MM.1S (cell line): ENCODE measurements at places on chromosomes 7 and 10.
A peak's percentile ranks its signal among the peaks of the same experiment; 100 is the strongest.

- H3K36me3 ChIP-seq: no peaks in the 10 kb centered on the region
- no peak overlapping the region for H3K27ac ChIP-seq
- H3K4me1 ChIP-seq: no peaks in the 10 kb centered on the region
- H3K4me3 ChIP-seq: no peak overlapping the region
- no peak for DNase-seq
These were observed 4.9 kb downstream of the DYNC1I1 start for GRCh38 chr7:95777269-95777668.

GRCh38 chr7:154914996-154915380 is 87.9 kb downstream of the PAXIP1 start:
- no peak for DNase-seq
- no peak overlapping the region for H3K4me3 ChIP-seq
- no peaks in the 10 kb centered on the region for H3K36me3 ChIP-seq
- H3K4me1 ChIP-seq: no peaks in the 10 kb centered on the region
- H3K27me3 ChIP-seq: peaks cover 36% of the 10 kb centered on the region

- H3K36me3 ChIP-seq: no peaks in the 10 kb centered on the region
- H3K27me3 ChIP-seq: no peaks in the 10 kb centered on the region
- H3K27ac ChIP-seq: no peak overlapping the region
- no peaks in the 10 kb centered on the region for H3K4me1 ChIP-seq
- no peak overlapping the region for H3K4me3 ChIP-seq
These were observed 10.6 kb upstream of the ARID5B start for GRCh38 chr10:61890881-61891409.

GRCh38 chr10:16929069-16929468 is 111.8 kb upstream of the RSU1 start:
- no peaks in the 10 kb centered on the region for H3K36me3 ChIP-seq
- no peak for DNase-seq
- H3K4me1 ChIP-seq: no peaks in the 10 kb centered on the region
- no peak overlapping the region for H3K4me3 ChIP-seq
- no peak overlapping the region for H3K27ac ChIP-seq
- no peaks in the 10 kb centered on the region for H3K27me3 ChIP-seq

GRCh38 chr7:140625908-140626868 is 14.4 kb downstream of the DENND2A start:
- H3K4me1 ChIP-seq: 0 out of 2 replicates have a peak, but pooled peaks cover 5% of the 10 kb centered on the region
- peaks cover 6% of the 10 kb centered on the region; the same call in 1 of the 2 replicates for H3K27me3 ChIP-seq
- no peak for DNase-seq
- no peak overlapping the region for H3K27ac ChIP-seq

GRCh38 chr10:78266741-78267469 is 233.2 kb downstream of the RPS24 start:
- no peaks in the 10 kb centered on the region for H3K36me3 ChIP-seq
- H3K4me1 ChIP-seq: no peaks in the 10 kb centered on the region
- no peak for DNase-seq
- no peak overlapping the region for H3K4me3 ChIP-seq
- H3K27me3 ChIP-seq: no peaks in the 10 kb centered on the region

DNA sequence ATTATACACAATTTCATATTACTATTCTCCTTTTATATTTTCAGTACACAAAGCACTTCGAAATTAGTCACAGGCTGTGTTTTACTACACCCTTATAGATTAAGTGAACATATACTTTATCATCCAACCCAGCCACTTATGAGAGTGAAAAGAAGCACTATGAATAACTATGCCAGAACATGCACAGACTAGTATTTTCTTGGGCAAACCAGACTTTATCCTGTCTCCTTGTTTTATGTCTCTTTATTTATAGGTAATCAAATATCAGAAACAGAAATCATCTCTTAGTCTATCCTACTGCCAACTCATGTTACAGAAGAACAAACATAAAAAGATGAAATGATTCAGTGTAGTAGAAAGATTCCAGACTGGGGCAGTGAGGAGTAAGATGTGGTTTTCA is 171.8 kb downstream of the GRM3 start:
- H3K27me3 ChIP-seq: no peaks in the 10 kb centered on the region
- no peak overlapping the region for H3K4me3 ChIP-seq
- DNase-seq: no peak
- no peaks in the 10 kb centered on the region for H3K4me1 ChIP-seq
- no peaks in the 10 kb centered on the region for H3K36me3 ChIP-seq

DNA sequence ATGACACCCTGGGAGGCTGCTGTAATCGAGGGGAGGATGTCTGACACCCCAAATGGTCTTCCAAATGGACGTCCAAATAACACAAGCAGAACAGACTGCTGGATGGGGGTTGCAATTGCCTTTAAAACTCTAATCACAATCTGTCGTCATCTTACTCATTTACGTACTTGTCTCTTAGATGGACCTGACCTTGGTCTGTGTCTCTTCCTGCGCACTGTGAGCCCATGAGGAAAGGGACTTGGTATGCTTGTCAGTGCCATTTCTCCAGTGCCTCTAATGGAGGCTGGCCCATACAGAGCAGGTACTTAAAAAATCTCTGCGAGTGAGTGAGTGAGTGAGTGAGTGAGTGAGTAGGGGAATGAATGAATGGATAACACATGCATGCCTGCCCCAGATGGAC is 93.3 kb downstream of the DLG5 start:
- peaks cover 10% of the 10 kb centered on the region for H3K4me1 ChIP-seq
- H3K27me3 ChIP-seq: no peaks in the 10 kb centered on the region

DNA sequence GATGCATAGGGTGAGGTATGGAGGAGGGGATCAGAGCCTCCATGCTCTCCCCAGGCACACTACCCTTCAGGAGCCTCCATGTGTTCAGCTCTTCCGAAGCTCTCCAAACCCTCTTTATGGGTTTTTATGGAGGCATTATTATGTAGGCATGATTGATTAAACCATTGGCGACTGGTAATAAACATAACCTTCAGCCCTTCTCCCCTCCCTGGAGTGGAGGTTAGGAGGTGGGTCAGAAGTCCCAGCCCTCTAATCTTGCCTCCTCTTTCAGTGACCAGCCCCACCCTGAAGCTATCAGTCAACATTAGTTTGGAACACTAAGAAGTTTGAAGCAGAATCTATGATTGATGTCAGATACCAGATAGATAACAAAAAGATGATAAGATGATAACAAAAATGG is 23.3 kb downstream of the CAPZA2 start:
- H3K4me1 ChIP-seq: no peaks in the 10 kb centered on the region
- H3K36me3 ChIP-seq: peaks cover 9% of the 10 kb centered on the region
- no peak overlapping the region for H3K27ac ChIP-seq
- no peak overlapping the region for H3K4me3 ChIP-seq

- peaks cover 6% of the 10 kb centered on the region for H3K27me3 ChIP-seq
- DNase-seq: no peak
These were observed 7.6 kb upstream of the UNC5B start for GRCh38 chr10:71204746-71205145.

GRCh38 chr7:100894860-100895700 is 608 bp downstream of the ACHE start:
- 0 out of 2 replicates have a peak overlapping the region, but pooled peaks have one; percentile 17 for H3K4me3 ChIP-seq
- no peaks in the 10 kb centered on the region for H3K36me3 ChIP-seq
- H3K4me1 ChIP-seq: 0 out of 2 replicates have a peak, but pooled peaks cover 4% of the 10 kb centered on the region
- peaks cover 78% of the 10 kb centered on the region for H3K27me3 ChIP-seq

DNA sequence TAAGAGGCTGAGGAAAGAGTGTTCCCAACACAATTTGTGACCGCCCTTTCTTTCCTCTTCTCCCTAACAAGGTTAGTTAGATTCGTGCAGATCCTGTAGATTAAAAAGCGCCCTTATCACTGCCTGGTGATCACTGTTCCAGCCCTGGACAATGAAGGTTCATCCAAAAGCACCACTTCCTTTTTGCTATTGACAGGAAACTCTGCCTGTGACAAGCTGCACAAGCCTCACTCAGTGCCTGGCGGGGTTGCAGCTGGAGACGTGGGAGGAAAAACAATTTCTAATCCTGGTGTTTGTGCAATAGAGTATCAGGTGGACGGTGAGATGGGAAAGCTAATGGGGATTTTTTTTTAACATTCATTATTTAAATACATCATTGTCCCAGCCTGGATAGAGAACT is 105.9 kb upstream of the CAV2 start:
- no peaks in the 10 kb centered on the region for H3K27me3 ChIP-seq
- H3K27ac ChIP-seq: no peak overlapping the region
- H3K36me3 ChIP-seq: no peaks in the 10 kb centered on the region
- H3K4me1 ChIP-seq: no peaks in the 10 kb centered on the region

DNA sequence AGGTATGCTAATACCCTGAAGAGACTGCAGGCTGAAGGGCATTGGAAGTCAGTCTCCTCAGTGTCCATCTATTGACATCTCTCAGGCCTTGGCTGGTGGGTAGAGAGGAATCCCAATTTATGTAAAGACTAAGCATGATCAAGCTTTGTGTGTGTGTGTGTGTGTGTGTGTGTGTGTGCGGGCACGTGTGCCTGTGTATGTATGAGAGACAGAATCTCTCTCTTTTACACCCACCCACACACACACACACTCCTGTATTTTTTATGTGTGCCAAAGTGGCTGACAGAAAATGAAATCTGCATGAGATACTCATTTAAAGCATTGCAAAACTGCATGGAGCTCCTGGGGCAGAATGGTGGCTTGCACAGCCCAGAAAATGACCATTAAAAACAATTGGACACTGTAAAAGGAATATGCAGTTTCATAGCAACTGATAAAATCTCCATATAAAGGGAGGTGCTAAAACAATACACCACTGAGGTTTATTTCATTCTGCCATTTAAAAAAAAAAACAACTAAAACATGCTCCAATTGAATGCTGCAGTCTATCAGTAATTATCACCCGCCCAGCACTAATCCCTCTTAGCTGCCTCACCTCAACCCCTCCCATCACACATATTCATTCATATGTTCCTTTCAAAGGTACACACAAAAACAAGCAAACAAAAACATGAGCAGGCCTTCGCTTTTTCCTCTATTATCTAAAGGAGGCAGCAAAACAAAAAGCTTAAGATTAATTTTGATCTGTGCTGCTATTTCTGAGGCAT is 385.0 kb downstream of the KCNMA1 start:
- no peaks in the 10 kb centered on the region for H3K27me3 ChIP-seq

GRCh38 chr7:33706771-33707200 is 198.6 kb upstream of the BMPER start:
- H3K27ac ChIP-seq: no peak overlapping the region
- no peak for DNase-seq
- H3K36me3 ChIP-seq: no peaks in the 10 kb centered on the region
- no peak overlapping the region for H3K4me3 ChIP-seq

DNA sequence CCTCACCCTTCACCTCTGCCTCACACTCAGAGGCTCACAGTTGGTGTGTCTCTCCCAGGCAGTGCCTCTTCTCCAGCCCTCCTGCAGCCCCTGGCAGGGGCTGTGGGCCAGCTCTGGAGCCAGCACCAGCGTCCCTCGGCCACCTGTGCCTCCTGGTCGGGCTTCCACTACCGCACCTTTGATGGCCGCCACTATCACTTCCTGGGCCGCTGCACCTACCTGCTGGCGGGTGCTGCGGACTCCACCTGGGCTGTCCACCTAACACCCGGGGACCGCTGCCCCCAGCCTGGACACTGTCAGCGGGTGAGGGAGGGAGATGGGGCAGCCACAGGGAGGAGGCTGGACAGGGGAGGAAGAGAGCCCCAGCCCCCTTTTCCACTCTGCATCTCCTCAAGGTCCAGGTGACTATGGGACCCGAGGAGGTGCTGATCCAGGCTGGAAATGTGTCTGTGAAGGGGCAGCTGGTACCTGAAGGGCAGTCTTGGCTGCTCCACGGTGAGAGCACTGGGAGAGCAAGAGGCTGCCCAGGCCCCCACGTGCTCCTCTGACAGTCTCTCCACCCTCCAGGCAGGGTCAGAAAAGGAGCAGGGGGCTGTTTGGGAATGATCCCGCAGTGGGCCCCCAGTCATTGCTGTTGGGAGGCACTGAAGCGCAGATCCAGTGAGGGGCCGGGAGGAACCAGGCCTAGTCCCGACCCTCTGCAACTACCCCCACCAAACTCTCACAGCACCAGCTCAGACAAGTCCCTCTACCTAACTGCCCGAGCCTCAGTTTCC is 4.4 kb upstream of the ZNF467 start:
- DNase-seq: no peak
- H3K27me3 ChIP-seq: peaks cover 83% of the 10 kb centered on the region
- H3K4me3 ChIP-seq: no peak overlapping the region

- no peaks in the 10 kb centered on the region for H3K36me3 ChIP-seq
- H3K4me1 ChIP-seq: no peaks in the 10 kb centered on the region
- no peak overlapping the region for H3K27ac ChIP-seq
- no peak overlapping the region for H3K4me3 ChIP-seq
These were observed 65.8 kb upstream of the PRSS58 start for GRCh38 chr7:142323706-142324105.

- peaks cover 12% of the 10 kb centered on the region for H3K4me1 ChIP-seq
- no peak overlapping the region for H3K27ac ChIP-seq
- no peaks in the 10 kb centered on the region for H3K27me3 ChIP-seq
- no peaks in the 10 kb centered on the region for H3K36me3 ChIP-seq
- DNase-seq: no peak
These were observed 6.0 kb upstream of the ZNRF2 start for GRCh38 chr7:30278376-30278775.

DNA sequence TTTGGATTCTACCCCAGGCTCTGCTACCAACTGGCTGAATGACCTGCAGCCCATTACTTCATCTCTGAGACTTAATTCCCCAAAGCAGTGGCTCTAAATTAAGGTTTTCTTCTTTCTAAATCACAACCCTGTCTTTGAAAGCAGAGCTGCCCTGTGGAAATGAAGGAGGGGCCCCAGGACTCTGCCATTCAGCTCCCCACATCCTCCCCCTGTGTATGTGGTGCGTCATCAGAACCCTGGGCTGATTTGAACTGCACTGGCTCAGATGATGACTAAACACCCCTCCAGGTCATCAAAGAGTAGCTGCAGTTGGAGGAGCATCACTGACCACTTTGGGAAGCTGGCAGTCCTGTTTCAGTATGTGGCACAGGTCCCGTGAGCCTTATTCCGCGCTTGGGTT is 46.6 kb downstream of the BPGM start:
- no peak overlapping the region for H3K4me3 ChIP-seq
- no peak for DNase-seq
- H3K27ac ChIP-seq: no peak overlapping the region
- no peaks in the 10 kb centered on the region for H3K27me3 ChIP-seq
- H3K36me3 ChIP-seq: no peaks in the 10 kb centered on the region
- H3K4me1 ChIP-seq: no peaks in the 10 kb centered on the region

GRCh38 chr7:27351137-27351536 is 108.5 kb downstream of the EVX1 start:
- no peak for DNase-seq
- no peaks in the 10 kb centered on the region for H3K27me3 ChIP-seq
- no peak overlapping the region for H3K4me3 ChIP-seq
- H3K4me1 ChIP-seq: no peaks in the 10 kb centered on the region

DNA sequence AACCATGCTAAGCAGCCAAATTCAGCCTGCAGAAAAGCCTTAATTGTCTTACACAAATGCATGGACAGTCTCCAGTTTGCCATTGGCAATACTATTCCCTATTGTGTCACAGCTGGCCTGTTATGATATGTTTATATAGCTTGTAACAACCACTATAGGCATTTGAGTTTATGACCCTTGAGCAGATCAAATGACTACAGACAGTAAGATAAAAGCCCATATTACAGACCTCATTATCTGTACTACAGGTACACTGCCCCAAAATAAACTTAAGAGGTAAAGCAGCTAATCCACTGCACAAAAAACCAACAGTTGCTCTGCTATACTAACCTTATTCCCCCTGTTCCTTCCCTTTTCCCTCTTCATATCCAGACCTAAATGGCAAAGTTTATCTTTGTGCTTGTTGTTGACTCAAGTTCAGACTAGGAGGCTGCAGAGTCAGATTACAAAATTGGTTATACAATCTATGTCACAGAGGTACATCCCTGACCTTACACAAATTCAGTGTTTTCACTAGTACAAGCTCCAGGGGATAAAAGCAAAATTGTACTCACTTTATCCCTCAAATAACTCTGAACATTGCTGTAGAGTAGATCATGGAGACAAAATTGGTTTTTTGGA is 218.4 kb downstream of the GRM8 start:
- H3K4me3 ChIP-seq: no peak overlapping the region
- DNase-seq: no peak
